ENCODE measurements at places on chromosomes 1 and 21.

- DNase-seq = no peak
Observed at GRCh38 chr1:1354271-1355247, 3.8 kb downstream of the MXRA8 start.

DNA sequence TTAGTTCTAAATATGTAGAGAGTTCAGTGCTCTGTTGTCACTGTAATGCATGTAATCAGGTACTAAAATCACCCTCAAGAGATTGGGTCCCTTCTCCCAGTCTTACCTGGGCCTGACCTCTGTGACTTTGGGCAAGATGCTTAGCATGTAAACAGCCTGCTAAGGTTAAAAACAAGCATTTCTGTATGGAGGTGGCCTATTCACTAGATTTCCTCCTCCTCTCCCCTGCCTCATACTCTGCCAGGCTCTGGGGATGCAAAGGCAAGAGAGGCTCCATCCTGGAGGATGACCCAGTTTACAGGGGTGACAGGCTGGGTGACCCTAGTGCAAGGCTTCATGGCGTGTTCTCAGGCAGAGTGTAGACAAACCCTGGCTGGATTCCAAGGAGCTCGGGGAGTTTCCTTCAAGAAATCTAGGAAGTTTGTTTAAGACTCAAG, 28.8 kb downstream of the VANGL2 start:
- DNase-seq = no peak

DNA sequence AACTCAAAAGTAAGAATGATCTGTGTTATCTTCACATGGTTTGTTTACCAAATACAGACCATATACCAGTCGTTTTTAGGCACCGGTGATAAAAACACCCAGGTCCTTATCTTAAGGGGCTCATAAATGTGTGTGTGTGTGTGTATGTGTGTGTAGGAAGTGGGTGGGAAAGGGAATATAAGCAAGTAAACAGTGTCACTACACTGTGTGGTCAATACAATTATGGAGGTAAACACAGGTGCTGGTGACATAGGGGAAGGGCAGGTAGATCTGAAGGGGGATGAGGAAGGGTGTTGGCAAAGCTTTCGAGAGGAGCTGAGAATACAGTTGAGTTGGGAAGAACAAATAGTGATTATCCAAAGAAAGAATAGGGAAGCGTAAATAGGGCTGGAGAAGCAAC, 19.1 kb upstream of the MRPS6 start:
- DNase-seq = no peak

DNA sequence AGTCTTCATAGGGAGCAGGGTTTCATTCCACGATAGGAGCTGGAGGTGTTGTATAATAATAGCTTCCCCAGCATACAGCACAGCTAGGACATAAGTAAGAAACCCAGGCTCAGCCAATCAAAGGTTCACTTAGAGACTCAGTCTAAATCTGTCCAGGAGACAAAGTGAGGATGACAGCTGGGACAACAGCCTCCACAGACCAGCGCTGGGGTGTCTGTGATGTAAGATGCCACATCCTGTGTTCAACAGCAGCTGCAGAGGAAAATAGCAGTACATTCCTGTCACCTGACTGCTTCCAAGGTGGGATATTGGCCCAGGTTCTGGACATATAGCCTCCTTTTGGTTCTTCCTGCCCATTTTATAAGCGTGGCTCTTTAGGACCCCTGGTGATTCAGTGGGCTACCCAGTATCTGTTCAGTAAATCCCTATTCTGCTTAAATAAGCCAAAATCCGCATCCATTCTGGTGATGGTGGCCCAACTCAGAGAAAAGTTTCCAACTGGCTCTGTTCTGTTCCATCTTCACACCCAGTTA, 176.8 kb upstream of the SYT6 start:
- no peak for DNase-seq

DNA sequence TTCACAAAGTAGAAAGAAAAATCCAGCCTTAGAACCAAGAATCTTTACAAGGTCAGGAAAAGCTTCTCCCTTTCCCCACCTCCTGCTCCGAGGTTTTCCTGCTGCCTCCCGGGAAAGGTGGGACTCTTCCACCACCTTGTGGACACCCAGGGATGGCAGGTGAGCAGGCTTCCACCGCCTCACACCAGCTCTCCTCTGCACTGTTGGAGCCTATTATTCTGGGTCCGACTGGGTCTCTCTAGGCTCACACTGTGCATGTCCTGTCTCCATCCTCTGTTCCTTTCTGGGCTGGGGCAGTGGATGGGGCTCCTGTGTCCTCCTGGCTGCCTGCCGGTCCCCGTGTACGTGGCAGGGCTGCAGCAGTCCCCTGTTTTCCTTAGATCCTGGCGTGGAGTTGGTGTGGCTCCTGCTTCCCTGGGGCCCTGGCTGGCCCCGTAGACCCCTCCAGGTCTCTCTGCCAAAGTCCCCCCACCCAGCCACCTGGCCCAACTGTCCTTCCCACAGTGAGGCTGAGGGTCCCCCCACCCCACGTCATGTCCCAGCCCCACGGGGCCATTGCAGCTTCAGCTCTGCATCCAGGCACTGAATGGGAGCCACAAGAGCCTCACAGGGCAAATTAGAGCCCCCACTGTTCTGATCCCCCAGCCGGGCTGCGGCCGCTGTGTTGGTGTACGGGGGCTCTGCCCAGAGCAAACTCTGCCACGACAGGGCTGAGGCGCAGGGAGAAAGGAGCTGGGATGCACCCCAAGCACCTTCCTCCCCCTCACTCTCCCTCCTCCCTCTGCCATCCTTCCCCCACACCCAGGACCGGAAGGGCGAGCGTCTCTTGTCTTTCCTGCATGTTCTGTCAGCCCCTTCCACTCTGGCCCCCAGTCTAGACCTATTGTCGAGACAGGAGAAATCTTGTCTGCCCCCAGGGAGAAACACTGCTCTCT, 3.3 kb upstream of the SLC45A1 start:
- peak; percentile 69 for DNase-seq

GRCh38 chr1:204390751-204391466, 20.7 kb downstream of the PPP1R15B start:
- no peak for DNase-seq

GRCh38 chr1:62722796-62723195, 34.6 kb upstream of the DOCK7 start:
- DNase-seq = no peak

- no peak for DNase-seq
Observed at GRCh38 chr1:27959792-27960603, at the start of gene XKR8. XKR8 (plus strand) TSS chr1:27959973; CDS start chr1:27960070, 97 bp downstream.

GRCh38 chr1:166080967-166081870, 85.6 kb downstream of the FAM78B start:
- no peak for DNase-seq

- no peak for DNase-seq
Observed at GRCh38 chr1:54594463-54594862, 28.9 kb downstream of the FAM151A start.

GRCh38 chr1:248853663-248854375, 5.1 kb downstream of the ZNF692 start:
- DNase-seq = no peak
